ENCODE measurements at places on chromosomes 7 and 10.
A peak's percentile ranks its signal among the peaks of the same experiment; 100 is the strongest.

DNA sequence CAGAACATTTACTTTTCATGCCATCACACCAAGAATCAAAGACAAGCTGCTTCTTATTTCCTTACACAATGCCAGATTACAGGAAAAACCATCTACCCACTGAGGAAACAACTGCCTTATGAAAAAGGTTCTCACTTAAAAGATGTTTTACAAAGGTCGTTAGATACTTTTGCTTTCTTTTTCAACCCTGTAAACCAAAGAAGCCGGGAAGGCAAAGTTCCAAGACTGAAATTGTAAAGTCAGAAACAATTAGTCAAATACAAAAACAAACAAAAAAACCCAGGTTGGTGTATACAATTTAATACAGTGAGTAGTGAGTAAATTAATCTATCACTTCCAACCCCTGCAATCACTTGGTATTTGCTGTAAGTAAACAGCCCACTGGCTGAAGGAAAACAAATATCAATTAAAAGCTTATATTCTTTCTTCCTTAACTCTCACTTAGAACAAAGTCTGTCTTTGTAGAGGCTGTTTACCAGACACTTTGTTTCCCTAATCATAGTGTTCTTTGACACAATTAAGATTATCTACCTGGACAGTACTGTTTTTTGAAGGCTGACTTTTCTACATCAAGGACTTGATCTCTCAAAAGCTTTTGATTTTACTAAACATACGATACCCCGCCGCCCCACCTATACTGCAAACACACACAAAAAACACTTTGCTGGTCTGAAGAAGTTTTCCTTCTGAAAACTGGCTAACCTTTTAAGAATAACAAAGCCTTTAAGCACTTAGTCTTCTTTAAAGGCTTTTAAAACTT lies 18.1 kb downstream of the ERLIN1 start:
- no peak for DNase-seq

DNA sequence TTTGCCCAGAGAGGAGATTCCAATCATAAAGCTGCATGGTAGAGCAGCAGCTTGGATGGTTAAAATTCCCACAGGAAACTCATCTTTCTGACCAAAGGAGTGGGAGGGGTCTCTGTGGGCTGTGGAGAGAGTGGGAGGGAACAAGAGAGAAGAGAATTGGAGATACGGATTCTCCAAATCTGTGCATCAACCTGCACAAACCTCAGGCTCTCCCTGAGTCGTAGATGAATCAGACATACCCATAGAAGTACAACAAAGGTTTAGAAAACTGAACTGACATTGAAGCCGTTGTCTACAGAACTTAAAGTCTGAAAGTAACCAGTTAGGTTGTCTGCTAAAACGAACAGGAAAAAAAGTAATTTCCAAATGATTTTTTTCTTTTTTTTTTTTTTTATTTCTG lies 41.9 kb downstream of the CYCS start:
- no peak for DNase-seq

DNA sequence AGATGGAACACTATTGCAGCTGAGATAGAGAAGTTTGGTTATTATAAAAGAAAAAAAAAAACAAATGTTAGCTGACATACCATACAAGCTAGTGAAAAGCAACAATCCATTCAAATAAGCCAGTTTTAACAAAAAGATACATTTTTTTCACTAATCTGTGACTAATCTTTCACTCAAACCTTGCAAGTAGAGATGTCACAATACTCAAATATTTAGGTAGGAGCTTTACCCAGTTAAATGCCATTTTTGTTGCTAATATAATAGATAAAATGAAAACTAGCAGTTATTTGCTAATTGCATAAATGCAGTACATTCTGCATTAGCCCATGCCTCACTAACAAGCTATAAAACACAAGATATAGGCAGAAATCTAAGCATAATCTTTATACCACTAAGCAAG lies 123.6 kb downstream of the BTAF1 start:
- no peak for DNase-seq

GRCh38 chr7:39607865-39608264 lies 15.5 kb upstream of the RALA start:
- no peak for DNase-seq

- DNase-seq = no peak
Observed at GRCh38 chr10:92113911-92114600, 176.8 kb downstream of the CPEB3 start.

DNA sequence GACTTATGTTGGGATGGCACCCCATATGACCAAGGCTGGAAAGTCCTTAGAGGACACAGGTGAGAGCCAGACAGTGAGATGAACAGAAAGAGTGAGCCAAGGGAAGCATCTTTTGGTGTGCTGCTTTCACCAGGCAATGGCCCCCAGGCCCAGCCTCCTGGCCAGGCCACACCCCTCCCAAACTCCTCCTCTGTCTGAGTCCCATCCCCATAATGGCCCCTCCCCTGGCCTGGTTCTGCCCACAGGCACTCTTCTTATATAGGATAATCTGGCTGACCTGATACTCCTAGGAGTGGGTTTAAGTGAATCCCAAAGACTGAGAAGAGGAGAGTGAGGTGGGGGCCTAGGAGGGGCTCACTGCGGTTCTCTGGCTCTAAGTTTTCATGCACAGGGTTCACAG lies 252.5 kb downstream of the RPS24 start:
- DNase-seq = no peak

- no peak for DNase-seq
Observed at GRCh38 chr7:97578225-97578624, 153.7 kb upstream of the TAC1 start.

GRCh38 chr7:40899636-40900507 lies 765.1 kb downstream of the SUGCT start:
- no peak for DNase-seq

- DNase-seq = peak; percentile 32
Observed at GRCh38 chr10:33132626-33133025, 174.6 kb upstream of the ITGB1 start.

GRCh38 chr10:33734393-33735155 lies 400.1 kb upstream of the NRP1 start:
- DNase-seq = no peak

- no peak for DNase-seq
Observed at GRCh38 chr10:48206482-48207250, 67.8 kb downstream of the FRMPD2 start.

GRCh38 chr10:62842983-62843382 lies 26.8 kb upstream of the EGR2 start:
- DNase-seq = no peak

DNA sequence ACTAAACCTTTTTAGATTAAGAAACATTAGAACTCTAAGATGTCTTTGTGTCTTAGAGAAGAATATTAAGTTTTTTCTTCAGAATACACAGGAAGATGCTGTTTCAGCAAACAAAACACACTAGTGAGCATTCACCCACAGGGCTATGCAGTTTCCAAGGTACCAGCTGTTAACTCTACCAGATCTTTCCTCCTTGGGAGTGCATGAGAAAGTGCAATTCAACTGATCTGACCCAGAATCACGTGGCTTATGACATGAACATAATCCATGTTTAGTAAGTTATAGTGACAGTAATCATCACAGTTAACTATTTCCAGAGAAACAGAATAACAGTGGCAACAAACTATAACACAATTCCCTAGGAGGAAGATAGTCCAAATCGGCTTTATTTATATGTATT lies 270.7 kb downstream of the CACNA2D1 start:
- no peak for DNase-seq

GRCh38 chr7:946256-946996 lies 8.1 kb downstream of the ADAP1 start:
- DNase-seq = no peak

- no peak for DNase-seq
Observed at GRCh38 chr7:100509231-100509630, 25.5 kb downstream of the NYAP1 start.

GRCh38 chr7:47422611-47423010 lies 159.3 kb downstream of the TNS3 start:
- DNase-seq = no peak

DNA sequence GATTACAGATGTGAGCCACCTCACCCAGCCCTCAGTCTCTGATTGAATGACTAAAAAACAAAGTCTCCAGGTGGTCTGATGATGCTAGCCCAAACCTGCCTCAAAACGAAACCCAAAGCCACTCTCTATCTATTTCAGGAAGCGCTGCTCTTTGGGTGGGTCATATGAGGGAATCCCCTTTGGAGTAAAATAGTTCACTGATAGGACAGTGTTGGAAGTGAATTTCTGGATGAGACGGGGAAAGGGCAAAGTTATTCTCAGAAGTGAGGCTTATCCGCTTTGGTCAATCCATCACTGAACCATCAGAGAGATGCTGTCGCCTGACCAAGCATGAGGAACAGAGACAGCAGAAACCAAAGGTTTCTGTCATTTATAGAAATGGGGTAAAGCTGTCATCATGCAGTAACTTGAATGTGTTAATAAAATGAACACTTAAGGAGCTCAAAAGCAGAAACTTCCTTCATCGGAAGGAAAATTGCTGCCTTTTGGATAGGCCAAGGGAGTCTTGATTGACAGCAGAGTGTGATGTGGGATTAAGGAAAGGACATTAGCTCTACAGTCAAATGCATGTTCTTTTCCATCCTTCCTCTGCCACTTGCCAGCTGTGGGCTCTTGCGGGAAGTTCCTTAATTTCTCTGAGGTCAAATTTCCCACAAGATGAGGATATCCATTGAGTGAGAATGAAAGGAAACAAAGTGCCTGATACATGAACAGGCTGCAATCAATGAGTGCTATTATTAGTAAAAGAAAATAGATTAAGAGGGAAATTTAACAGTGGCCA lies 64.9 kb upstream of the C1QL3 start:
- DNase-seq = no peak

DNA sequence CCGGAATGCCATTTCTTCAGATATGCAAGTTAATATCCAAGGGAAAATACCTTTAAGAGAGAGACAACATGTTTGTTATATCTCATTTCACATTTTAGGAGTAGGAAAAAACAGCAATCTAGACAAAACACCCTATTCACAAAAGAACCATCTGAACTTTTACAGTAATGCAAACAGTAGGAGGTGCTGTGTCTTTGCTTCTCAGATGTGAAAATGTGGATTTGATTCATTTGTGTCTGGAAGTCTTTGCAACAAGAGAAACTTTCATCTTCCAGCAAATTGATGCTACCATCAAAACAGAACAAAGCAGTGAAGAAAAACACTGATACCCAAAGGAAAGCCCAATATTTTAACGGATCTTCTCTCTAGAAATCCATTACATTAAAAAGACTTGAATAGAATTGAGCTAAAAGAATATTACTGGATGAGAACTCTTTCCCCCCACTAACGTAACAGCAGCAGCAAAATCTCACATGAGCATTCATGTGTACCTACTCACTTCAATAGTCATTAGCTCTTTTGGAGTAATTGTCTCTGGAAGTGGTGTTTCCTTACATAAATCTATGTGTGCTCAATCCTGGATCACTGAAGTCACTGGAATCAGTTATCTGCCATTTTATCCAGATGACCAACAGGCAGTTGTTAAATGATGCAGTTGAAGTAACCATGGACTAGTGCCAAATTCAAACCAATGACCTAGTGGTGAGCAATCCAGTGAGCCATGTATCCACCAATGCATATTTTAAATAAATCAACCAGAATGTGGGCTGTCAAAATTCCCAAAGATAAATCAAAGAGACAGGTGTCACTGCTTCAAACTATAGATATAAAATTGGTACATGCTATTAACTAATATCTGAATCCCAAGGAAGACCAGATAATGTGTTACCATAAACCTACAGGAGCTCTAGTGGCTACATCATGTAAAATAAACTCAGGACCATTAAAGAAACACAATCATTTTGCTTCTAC lies 1.8 kb downstream of the SEMA3C start:
- DNase-seq = peak; percentile 15

DNA sequence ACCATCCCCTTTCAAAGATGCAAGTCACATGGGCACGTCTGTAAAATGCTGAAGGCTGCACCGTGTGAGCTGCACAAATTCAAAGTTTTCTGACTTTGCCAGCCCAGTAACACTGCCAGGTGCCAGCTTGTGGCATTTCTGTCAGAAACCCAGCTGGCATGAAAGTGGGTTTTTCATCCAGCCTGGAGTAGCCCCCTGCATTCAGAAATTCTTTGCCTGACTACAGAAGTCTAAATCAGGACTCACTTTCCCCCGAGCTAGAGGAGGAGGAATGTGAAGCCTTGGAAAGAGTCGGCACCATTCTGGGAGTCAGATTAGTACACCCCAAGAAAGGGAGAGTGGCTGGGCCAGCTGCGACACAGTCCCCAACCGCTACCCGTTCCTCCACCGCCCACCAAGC lies 56.7 kb upstream of the EN2 start:
- DNase-seq = no peak

DNA sequence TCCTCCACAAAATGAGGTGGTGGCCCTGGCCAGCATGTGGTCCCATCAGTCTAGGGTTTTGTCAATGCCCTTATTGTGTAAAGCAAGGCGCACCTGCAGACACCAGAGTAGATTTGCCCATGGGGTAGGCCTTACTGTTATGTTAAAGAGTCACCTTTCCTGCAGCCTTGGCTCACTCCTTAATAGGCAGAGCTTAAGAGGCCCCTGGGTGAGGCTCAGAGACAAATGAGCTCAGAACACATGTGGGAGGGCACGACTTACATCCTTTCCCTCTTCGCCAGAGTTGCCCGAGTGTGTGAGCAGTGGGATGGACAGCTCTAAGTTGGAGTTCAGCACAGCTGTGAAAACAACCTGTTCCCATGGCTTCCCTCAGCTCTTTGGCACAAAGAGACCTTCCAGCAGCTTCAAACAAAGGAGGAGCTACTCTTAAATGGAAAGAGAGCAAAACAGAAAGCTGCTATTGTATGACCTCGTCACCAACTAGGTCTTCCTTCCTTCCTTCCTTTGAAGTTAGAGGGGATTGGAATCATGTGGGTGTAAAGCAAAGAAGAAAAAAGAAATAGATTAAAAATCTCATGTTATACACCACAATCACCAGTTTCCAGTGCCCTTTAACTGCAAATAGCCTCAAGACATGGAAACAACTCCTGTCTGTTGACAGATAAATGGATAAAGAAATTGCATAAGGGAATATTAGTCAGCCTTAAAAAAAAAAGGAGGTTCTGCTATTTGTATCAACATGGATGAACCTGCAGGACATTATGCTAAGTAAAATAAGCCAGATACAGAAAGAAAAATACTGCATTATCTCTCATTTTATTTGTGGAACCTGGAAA lies 11.9 kb upstream of the XPNPEP1 start:
- peak; percentile 37 for DNase-seq

- DNase-seq = no peak
Observed at GRCh38 chr10:119493155-119493554, 49.4 kb downstream of the RGS10 start.

DNA sequence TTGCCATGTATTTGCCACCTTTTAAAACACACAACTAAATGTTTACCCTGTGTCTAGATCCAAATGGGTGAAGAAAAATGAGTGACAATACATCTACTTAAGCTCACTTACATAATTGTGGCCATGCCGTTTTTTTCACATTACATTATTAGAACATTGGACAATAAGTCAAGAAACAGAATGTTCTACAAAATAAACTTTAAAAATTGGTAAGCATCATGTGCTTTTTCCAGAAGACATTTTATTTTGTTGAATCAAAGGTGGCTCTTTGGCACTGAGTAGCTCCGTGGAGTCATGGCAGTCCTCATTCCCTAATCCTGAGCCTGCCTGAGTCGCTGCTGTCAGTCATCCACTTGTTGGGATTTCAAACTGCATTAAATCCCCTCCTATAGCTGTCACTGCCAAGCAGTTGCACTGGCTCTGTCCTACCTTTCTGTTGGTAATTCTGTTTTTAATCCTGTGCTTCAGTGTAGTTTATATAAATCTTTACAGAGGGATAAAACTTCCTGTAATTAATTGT lies 32.3 kb downstream of the CAV1 start:
- DNase-seq = no peak

- DNase-seq = no peak
Observed at GRCh38 chr7:104469166-104469820, 140.9 kb downstream of the LHFPL3 start.

Measured in KBM-7 (cell line).